ENCODE measurements at places on chromosomes 2 and 18.

GRCh38 chr18:63705401-63705800 is 2.6 kb downstream of the SERPINB11 start:
- DNase-seq, result no peak

GRCh38 chr2:176753752-176754474 is 458.7 kb upstream of the HNRNPA3 start:
- DNase-seq, result no peak

DNA sequence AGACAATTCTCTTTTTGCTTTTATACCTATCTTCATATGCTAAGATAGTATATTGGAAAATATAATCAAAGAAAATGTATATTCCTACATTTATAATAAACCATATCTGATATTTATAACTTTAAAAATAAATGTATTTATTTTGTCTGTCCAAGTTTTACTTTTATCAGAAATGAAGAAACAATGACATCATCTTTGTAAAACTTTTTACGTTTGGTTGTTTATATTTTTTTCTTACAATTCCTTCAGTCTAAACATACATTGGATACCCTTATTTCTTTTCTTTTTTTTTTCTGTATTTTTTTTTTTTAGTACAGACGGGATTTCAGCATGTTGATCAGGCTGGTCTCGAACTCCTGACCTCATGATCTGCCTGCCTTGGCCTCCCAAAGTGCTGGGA is 1577.0 kb upstream of the SLC39A10 start:
- DNase-seq, result no peak

- DNase-seq, result peak; percentile 13
Measured at GRCh38 chr18:832085-832681, 20.1 kb upstream of the YES1 start.

DNA sequence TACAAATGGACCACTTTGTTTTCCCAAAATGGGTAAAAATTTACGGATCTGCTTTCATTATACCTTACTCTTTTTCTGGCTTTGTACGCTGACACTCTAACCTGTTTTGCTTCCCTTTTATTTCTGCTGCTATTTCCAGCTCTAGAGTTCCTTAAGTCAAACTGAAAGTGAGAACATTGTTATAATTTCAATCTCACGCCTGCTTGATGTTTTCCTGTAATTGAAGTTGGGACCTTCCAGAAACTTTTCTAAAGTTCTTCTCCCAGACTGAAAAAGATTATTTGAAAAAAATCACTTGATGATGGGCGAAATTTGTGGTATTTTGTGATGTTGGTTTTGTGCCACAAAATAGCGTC is 1.8 kb downstream of the GLS start:
- peak; percentile 55 for DNase-seq

- no peak for DNase-seq
Measured at GRCh38 chr2:37802899-37803379, 122.1 kb upstream of the RMDN2 start.

DNA sequence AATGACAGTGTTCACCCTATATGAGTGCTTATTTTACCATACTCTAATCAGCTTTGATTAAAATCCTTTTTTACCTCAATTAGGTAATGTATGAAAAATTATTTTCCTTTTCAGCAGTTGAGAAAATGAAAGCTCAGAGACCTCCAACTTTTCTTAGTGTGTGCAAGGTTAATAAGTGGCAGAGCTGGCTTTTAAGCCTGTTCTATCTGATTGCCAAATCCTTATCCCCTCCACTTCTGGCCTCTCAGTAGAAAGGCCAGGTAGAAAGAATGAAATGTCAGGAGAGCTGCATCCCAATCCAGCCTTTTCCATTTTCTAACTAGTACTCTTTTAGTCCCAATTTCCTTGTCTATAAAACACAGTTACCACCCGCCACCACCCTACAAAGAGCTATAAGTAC is 67.6 kb upstream of the LCLAT1 start:
- DNase-seq, result no peak

GRCh38 chr18:72456802-72457201 is 87.3 kb downstream of the CBLN2 start:
- no peak for DNase-seq

- DNase-seq, result no peak
Measured at GRCh38 chr18:13688191-13689136, 37.9 kb downstream of the FAM210A start.

GRCh38 chr2:33441235-33441810 is 35.1 kb upstream of the RASGRP3 start:
- peak; percentile 58 for DNase-seq

GRCh38 chr2:20484810-20485611 is 38.1 kb downstream of the RHOB start:
- DNase-seq, result no peak

GRCh38 chr18:33951031-33951430 is 273.7 kb downstream of the NOL4 start:
- no peak for DNase-seq

DNA sequence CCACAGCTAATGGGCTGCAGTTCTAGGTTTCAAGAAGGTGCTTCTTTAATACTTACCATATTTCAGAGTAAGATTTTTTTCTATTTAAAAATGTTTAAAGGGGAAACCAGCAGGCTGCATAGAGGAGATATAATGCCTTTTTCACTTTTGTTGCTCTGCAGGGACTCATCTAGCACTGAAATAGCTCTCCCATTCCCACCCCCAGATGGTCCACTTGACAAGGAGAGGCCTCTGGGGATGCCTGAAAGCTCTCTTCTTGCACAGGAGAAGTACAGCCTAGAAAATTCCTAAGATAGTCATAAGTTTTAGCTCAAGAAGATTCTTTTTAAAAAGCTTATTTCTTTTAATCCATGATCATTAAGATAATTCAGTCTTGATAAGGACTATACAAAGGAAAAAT is 126.4 kb downstream of the CDH2 start:
- no peak for DNase-seq

DNA sequence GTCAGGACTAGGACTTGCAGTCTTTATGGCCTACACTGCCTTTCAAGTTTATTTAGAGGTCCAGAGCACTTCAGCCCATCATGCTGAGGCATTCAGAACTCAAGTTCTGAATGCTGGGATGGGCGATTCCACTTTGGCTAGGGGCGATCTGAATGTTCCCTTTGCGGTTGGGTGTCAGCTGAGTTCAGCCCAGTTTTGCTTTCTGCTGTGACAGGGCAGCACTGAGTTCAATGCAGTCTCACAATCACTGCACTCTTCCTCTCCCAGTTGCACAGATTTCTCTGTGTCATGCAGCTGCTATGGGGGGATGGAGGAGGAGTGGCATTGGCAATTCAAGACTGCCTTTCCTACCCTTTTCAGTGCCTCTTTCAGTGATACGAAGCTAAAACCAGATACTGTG is 1232.0 kb upstream of the FAM98A start:
- no peak for DNase-seq
